H1 (cell line): ENCODE measurements at places on chromosomes 7 and 10. TPM values are rescaled to one million over a fixed set of nuclear protein-coding genes. Genes with fewer than 3 reads are reported as not detected.

Gene GIMAP5
- total RNA-seq = not detected in 2 replicates

Gene SPDYE2
- total RNA-seq = not detected in 2 replicates

Gene GOLGA7B
- total RNA-seq = 0.04 TPM in 1 of 2 replicates, not detected in the other

Gene C7orf57
- 0.27 and 0.56 TPM in 2 replicates for total RNA-seq

Gene VIPR2
- total RNA-seq = 2.4 and 3.1 TPM in 2 replicates
